ENCODE measurements at places on chromosomes 12 and 14.

- peak; percentile 8 for DNase-seq
Observed at GRCh38 chr12:125983094-125983783, 918.0 kb downstream of the AACS start.

GRCh38 chr14:98203421-98203820 lies 1068.6 kb downstream of the BCL11B start:
- no peak for DNase-seq

DNA sequence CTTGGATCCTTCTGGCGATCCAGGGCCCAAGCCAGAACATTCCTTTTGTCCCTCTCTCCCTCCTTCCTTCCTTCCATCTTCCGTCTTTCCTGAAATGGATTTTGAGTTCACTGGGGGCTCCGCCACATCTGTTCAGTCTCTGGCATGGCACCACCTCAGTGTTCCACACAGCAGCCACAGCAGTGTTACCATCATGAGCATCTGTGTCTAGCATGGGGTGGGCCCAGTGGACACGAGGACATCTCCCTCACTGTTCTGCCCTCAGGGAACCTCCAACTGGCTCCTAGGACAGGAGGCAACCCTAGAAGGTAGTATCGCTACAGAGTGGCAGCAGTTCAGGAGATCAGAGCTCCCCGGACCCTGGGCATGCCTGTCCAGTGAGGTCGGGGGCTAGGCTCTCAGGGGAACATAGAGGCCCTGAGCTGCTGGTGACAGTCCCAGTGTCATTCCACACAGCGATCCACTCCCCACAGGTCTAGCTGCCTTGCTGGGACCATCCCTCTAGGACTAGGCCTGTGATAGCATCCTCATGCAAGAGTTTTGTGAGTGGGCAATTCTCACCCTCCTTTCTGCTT lies 59.0 kb downstream of the GALNT16 start:
- DNase-seq, result no peak

- no peak for DNase-seq
Observed at GRCh38 chr12:110813285-110813684, 33.5 kb upstream of the CCDC63 start.

DNA sequence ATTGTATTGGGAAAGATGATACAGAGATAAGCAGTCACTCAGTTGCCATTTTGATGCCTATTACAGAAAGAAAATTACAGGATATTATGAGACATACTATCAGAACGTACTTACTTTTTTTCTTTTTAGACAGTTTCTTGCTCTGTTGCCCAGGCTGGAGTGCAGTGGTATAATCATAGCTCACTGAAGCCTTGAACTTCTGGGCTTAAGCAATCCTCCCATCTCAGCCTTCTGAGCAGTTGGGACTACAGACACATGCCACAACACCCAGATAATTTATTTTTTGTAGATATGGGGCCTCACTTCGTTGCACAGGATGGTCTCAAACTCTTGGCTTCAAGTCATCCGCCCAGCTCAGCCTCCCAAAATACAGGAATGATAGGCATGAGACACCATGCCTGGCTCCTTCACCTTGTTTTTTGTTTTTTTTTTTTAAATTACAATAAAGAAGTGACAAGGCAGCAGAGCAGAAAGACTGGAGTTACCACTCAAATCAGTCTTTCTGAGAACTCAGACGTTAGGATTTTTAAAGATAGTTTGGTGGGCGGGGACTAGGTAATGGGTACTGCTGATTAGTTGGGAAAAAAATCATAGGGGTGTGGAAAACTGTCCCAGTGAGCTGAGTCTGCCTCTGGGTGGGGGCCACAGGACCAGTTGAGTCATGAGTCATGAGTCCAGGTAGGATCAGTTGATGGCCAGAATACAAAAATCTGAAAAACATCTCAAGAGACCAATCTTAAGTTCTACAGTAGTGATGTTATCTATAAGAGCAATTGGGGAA lies 11.5 kb upstream of the CPM start:
- no peak for DNase-seq

GRCh38 chr14:24996930-24997725 lies 52.8 kb downstream of the STXBP6 start:
- DNase-seq, result no peak

- DNase-seq, result no peak
Observed at GRCh38 chr14:70538087-70538486, 3.3 kb upstream of the ADAM20 start.

DNA sequence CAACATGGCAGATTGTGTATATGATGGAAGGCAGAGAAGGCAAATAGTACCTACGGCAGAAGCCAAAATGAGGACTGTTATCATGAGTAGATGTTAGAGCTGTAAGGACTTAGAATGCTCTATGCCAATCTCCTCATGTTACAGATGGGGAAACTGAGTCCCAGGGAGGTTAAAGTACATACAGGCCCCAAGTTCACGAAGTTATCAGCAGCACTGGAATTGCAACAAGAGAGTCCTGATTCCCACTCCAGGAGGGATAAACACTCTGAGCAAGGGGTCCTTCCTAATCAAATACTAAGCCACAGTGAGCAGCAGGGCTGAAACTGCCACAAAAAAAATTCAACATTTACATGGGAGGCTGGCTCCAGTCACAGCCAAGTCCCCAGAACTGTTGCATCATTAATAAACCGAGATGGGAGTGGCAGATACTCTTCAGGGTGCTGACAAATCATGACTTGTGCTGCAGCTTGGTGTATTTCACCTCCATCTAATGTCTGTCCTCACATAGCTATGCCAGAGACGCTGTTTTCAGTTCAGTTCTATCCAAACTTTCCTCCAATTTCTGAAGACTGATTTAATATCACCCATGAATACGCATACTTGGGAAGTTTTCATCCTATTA lies 24.2 kb downstream of the NUAK1 start:
- DNase-seq, result no peak

GRCh38 chr12:27498149-27498548 lies 25.9 kb upstream of the PPFIBP1 start:
- no peak for DNase-seq

DNA sequence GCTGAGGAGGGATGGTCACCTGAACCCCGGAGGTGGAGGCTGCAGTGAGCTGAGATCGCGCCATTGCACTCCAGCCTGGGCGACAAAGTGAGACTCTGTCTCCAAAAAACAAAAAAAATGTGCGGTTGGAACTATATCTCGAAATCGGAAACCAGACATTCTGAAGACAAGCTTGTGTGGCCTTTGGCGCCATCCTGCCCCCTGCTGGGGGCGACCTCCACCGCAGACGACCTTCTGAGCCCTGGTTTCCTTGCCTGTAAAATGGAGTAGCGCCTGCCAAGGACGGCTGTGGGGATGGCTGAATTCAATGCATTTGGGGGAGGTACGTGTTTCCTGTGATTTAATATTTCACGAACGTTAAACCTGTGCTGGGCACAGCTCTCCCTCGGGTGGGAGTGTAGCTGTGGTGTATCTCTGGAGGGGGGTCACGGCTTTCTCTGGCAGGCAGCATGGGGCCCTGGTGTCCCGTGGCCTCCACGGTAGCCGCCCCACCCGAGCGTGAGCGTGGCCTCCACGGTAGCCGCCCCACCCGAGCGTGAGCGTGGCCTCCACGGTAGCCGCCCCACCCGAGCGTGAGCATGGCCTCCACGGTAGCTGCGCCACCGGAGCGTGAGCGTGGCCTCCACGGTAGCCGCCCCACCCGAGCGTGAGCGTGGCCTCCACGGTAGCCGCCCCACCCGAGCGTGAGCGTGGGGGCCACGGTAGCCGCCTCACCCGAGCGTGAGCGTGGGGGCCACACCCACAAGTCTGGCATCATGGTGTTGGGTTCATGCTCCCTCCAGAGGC lies 55.3 kb downstream of the LRCOL1 start:
- DNase-seq, result peak; percentile 39

DNA sequence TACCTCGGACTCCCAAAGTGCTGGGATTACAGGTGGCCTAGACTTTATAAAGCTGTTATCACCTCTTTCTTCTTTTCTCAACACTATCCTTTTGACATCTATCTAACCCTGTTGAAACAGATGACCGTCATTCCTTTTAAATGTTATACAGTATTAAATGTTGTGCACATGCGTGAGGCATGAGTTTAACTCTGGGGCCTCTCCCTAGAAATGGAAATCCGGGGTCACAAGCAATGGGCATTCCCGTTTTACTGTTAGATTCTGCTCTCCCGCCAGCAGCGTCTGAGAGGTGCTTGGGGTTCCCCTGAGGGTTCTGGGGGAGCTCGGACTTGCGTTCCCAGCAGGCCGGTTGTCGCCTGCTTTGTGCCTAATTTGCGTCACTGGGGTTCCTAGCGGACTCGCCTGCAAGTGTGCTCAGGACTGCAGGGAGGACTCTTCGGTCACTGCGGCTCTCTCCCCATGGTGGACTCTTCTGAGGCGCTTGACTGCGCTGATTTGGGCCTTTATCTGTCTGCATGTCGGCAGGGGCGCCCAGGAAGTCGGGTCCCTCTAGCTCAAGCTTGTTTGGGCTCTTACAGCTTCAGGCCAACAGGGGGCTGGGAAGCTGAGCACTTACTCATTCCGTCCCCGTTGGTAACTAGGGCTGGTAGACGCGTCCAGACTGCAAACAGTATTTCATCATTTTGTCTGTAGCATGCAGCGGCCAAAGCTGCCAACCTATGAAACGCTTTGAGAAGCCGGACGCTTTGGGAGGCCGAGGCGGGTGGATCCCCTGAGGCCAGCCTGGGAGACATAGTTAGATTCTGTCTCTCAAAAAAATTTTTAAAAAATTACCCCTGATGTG lies 1.2 kb upstream of the RAN start:
- peak; percentile 77 for DNase-seq

- no peak for DNase-seq
Observed at GRCh38 chr14:104741803-104742251, 11.1 kb upstream of the SIVA1 start.

- DNase-seq, result no peak
Observed at GRCh38 chr12:125467363-125467762, 402.1 kb downstream of the AACS start.

GRCh38 chr12:3061059-3061458 lies 16.1 kb upstream of the TSPAN9 start:
- no peak for DNase-seq

DNA sequence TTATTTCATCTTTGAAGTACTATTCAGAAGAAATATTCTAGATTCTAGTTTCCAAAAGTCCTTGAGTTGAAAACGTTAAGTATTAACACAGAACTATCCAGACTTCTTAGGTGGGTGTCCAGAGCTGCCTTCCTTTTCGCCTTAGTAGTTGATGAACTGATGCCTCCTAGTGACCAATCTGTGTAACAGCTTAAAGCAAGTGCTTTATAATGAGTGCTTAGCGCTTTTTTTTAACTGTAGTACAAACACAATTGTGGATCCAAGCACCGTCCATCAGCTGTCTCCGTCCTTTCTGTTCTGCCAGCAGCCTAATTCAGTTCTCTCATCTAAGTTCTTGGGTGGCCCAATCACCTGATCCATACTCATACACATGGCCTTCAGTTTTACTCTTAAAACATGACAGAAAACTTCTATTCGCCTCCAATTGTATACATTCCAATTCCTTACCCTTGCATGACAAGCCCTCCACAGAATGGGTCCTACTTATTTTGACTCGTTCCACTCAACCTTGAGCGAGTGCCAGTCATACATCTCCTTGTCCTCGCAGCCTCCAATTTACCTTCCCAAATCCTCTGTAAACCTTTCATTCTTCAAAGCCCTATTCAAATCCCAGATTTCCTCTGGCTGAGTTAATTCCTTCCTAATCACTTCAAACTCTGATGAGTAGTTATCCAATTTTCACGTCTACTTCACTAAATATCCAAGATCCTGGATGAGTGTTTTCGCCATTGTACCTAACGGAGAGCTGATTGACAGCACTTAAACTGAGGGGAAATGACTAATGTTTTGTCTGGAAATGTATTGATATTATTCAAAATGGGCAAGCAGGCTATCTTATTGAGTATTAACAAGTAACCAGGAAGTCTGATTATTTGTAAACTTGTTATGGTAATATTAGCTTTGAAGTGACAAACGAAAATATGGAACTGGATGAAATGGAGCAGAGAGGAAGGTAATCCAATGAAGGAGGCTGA lies 5.8 kb upstream of the PHLDA1 start:
- DNase-seq, result peak; percentile 50

GRCh38 chr12:55829967-55830600 lies 697 bp upstream of the DNAJC14 start:
- DNase-seq, result peak; percentile 31

GRCh38 chr12:23504641-23505399 lies 444.6 kb downstream of the SOX5 start:
- DNase-seq, result no peak

- DNase-seq, result no peak
Observed at GRCh38 chr14:71705460-71705859, 226.8 kb upstream of the RGS6 start.

DNA sequence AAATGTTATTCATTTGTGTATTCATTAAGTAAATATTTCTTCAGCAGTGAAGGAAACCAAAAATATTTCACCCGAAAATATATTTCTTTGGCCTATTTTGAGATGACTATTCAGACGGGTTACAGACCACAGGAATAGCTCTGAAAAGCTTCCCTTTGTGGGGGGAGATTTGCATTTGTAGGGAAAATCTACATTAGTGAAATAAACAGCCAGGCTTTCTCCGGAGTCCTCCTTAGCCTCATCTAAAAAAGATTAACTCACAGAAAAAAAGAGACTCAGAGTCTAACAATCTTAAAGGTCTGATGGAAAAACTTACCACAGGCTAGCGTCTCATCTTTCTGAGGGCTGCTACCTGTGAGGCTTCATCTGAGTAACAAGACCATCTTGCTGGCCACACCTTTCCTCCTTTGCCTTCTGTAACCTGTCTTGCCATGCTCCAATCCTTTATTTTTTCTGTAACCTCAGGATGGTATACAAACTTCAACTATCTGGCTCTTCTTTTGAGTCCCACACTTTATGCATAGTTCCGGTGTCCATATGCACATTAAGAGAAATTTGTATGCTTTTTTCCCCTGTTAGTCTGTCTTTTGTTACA lies 100.7 kb downstream of the CNTN1 start:
- no peak for DNase-seq

DNA sequence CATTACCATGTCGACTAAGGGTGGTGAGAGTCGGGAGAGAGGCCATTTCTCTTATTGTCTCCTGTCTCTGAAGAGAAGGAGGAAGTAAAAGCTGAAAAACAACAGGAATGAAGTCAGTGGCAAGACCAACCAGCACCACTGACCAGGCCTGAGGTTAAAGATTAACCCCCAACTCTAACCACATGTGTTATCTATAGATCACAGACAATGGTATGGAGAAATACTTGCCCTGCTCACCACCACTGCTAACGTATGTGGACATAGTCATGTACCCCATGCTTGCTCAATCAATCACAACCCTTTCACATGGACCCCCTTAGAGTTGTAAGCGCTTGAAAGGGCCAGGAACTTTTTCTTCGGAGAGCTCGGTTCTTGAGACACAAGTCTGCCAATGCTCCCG lies 690.9 kb upstream of the LMO3 start:
- no peak for DNase-seq

GRCh38 chr14:74938531-74939495 lies 15.8 kb upstream of the RPS6KL1 start:
- DNase-seq, result no peak

DNA sequence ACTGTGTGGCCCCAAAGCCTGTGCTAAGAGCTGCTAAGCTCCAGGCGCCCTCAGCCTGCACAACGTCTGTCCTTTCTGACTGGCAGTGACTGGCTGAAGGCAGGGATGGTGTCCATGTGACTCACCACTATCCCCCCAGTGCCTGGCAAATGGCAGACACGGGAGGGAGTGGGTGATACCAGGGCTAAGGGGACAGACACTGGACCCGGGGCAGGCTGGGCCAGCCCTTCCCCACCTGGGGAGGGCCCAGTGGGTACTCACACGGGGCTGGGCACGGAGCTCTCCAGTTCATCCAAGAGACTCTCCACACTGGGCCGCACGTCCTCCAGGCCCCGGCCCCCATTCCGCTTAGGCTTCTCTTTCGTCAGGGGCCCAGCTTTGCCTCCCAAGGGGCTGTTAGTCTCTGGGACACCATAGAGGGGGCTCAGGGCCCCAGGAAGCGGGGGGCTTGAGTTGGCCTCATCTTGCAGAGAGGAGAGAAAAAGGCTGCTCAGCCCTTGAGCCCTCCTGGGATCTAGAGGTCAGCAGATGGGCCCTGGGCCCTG lies 21.4 kb upstream of the RPLP0 start:
- no peak for DNase-seq

Measured in activated CD4-positive, alpha-beta T cell treated with anti-CD3 and anti-CD28 coated beads, Interleukin-2, amount 10 ng/mL, durations not matched to agents 7 days and 5 days (primary cell).